ENCODE measurements at places on chromosomes 13 and 19.

- DNase-seq, result no peak
Measured at GRCh38 chr13:66265371-66265770, 964.8 kb downstream of the PCDH9 start.

DNA sequence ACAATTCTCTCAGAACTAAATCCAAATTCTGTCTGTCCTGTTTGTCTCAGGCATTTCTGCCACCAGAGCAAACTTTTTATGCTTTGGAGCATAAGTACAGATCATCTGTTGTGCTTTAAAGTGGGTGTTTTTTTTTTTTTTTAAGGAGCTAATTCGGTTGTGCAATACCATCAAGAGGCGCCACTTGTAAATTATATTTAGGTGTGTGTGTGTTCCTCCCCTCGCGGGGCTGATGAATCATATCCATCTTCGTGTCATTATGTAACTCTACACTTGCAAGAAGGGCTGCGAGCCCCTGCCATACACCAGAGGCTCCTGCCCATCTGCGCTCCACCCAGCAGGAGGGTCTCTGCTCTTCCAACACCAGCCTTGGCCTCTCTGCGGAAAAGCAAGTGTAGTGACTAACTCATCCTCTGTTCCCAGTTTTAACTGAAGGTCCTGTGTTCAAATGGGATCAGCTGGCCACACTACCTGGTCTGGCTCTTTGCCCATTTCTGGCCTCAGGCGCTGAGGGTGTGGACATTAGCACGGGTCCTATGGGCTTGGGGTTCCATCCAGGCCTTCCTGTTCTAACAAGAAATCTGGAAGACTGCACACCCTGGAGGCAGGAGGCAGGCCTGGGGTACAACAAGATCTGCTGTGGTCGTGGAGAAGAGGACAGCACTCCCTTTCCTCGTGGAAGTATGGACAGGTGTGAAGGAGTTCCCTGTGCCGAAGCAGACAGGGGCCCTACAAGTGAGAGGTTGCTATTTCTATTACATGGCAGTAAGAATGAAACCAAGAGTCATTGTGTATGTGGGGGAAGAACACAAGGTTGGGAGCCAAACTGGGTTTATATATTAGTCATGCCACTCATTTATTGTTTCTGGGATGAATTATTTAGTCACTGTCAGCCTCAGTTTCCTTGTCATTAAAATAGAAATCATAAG lies 96.1 kb upstream of the MBNL2 start:
- DNase-seq, result peak; percentile 75

DNA sequence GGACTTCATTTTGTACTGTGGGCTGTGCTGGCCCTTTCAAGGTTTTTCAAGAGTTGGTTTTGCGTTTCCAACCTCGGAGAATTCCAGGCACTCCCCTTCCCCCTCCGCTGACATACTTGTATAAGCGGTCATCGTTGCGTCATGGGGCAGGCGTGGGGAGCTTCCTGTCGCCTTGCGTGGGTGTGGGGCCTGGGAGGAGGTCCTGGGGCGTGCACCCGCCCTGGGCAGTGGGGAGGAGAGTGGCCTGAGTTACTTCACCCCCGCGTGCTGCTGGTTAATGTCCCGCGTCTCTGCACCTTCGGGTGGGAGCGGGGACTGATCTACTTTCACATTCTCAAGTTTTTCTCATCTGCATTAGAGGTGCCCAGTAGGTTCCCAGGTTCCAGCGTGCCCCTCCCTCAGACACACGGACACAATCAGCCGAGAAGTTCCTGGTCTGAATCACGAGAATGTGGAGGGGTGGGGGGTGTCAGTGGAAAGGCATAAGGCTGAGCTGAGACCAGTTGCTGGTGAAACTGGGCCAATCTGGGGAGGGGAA lies 4.1 kb downstream of the IER2 start:
- DNase-seq, result peak; percentile 95

- no peak for DNase-seq
Measured at GRCh38 chr13:45402641-45403040, 15.5 kb downstream of the SLC25A30 start.

DNA sequence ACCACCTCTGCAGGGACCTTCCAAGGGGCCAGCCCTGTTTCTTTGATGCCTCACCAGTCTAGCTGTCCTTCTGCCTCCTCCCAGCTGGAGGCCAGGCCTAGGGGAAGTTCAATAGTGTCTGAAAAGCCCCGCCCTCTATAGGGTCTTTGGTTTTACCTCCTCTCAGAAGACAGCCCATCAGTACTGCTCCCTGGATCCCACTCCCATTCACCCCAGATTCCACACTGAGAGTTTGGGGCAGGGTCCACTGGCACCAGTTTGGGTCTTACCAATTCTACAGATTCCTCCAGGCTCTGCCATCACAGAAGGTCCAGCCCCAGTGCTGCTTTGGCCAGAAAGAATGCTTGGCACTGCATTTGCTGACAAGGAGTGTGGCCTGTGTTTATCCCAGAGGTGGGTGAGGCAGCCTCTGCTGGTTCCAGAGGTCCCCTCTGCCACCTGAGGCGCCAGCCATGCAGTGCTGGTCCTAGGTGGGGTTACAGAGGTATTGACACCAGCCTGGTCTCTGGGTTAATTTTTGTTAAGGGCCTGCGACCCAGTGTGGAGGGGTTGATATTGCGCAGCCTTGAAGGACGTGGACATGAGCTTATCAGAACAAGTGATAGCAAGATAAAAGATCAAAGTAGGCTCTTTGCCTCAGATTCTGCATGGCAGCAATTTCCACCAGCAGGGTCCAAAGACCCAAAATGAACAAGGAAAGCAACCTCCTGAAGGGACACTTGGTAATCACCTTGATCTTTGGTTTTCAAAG lies 41.4 kb upstream of the IGSF23 start:
- no peak for DNase-seq

DNA sequence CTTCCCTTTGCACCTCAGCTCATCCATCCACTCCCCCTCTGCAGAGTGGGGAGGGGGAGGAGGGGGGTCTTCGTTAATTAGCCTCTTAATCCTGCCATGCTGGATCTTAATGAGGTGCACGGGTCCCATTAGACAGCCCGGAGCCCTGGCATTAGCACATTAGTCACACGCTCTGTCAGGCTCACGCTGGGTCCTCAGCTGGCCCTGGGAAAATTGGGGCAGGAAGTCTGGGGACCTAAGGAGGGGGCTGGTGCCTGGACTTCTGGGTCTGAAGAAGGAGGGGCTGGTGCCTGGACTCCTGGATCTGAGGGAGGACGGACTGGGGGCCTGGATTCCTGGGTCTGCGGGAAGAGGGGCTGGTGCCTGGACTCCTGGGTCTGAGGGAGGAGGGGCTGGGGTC lies 444 bp upstream of the NCCRP1 start:
- no peak for DNase-seq

GRCh38 chr13:99496184-99497142 lies 4.8 kb upstream of the TM9SF2 start:
- DNase-seq, result peak; percentile 88

DNA sequence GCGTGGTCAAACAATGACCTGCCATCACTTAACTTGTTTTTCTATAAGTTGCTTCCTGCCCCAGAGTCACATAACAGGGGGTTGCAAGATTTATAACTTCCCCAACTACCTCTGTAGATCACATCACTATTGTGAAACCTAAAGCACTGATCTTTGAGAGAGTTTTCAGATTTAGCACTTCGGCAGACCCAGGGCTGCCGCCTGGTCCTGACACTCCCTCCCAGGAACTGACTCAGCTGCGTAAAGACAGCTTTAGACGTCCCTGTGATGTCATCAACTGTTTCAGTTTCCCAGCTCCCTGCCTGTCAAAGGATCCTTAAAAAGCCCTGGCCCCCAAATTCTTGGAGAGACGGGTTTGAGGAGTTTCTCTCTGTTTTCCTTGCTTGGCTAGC lies 33.3 kb downstream of the IGFL2 start:
- peak; percentile 68 for DNase-seq

DNA sequence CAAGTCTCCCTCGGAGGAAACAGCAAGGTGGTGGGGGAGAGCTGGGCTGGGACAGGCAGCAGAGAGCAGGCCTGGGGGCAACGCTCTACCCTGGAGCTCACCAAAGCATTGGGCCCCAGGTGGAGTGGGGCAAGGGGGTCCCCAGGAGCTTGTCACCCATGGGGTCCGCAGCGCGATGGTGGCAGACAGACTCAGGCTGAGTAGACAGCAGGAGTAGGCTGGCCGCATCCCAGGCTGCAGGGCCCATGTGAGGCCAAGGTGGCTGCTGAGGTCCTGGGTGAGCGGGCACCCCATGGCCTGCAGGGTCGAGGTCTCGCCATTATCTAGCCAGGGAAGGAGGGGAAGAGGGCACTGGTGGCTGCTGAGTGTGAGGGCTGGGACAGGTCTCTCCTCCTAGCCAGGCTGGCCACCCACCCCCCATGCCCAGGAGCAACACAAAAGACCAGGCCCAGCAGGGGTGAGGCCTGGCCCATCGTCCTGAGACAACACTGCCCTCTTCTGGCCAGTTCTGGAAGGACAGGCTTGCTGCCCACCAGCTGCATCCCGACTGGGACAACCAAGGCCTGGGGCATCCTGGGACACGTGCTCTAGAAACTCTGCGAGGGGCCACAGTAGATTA lies 33.1 kb downstream of the CEBPG start:
- DNase-seq, result peak; percentile 56

- DNase-seq, result no peak
Measured at GRCh38 chr13:93279982-93280381, 53.4 kb downstream of the GPC6 start.

- DNase-seq, result no peak
Measured at GRCh38 chr13:46211116-46211482, 629 bp upstream of the LRRC63 start.

DNA sequence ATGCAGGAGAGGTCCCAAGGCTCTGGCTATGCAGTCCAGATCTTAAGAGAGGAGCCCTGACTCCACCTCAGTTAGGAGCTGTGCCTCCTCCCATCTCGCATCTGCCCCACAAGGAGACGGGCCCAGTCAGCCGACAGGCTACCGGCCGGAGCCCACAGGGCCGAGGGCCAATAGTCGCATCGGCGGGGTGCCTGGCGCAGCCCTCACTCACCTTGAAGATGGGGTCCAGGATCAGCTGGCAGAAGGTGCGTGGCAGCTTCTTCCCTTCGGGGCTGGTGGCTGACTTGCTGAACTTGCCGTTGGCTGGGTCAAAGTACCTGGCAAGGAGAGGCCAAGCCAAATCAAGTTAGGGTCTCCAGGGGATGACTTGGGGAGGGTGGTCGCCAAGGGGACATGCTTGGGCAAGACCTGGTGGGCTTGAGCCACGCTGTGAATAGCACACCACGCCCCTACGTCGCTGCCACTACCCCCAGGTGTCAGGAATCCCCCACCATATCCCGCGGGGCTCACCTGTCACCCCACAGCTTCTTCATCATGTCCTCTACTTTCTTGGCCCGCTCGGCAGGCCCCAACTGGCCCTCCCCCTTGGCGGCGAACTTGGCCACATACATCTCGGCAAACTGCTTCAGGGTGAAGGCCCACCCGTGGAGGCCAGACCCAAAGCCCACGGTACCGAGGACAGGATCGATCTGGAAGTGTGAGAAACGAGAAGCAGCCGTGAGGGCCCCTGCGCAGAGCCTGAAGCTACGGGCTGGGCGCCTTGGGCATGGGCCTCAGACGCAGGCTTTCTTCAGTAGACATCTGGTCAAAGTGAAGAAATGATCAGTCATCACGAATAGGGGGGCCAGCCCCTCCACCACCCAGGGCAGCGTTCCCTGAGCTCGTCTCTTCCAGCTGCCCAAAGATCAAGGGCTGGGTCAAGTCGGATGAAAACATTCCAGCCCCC lies 3.3 kb downstream of the EEF2 start:
- no peak for DNase-seq

GRCh38 chr19:38931521-38931793 lies 713 bp downstream of the MRPS12 start:
- no peak for DNase-seq
